NCI-H226 (cell line): ENCODE measurements at places on chromosomes 16 and 17.

- no peak for DNase-seq
Observed at GRCh38 chr16:915546-915945, 55.2 kb downstream of the LMF1 start.

DNA sequence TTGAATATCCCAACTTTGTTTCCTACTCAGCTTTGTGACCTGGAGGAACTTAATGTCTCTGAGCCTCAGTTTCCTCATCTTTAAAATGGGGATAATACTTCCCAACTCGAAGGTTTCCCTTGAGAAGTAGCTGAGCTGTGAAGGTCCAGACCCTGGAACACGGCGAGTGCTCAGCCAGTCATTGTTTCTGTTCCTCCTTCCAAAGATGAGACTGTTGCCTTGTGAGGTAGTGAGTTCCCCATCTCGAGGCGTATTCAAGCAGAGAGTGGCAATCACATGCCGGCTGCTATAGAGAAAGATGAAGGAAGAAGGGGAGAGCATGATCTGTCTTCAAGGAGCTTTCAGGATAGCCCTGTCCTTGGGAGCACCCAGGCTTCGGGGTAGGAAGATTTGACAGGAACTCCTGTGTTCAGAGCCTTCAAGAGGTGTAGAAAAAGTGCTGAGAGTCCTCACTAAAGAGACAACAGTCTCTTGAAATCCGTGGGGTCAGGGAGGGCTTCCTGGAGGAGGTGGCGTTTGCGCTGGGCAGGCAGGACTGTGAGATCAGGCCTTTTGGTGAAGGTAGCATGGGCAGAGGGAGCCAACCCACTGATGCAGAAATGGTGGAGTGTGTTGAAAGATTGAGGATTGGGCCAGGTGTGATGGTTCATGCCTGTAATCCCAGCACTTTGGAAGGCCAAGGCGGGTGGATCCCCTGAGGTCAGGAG is 27.2 kb downstream of the SPNS2 start:
- no peak for DNase-seq

GRCh38 chr16:69260019-69260418 is 51.1 kb upstream of the VPS4A start:
- DNase-seq = no peak

GRCh38 chr17:3558603-3559269 is 1.1 kb upstream of the TRPV3 start:
- DNase-seq = peak; percentile 53

- no peak for DNase-seq
Observed at GRCh38 chr17:19652595-19652994, 4.0 kb downstream of the ALDH3A2 start.

GRCh38 chr17:39125143-39125875 is 26.1 kb downstream of the PLXDC1 start:
- DNase-seq = no peak

DNA sequence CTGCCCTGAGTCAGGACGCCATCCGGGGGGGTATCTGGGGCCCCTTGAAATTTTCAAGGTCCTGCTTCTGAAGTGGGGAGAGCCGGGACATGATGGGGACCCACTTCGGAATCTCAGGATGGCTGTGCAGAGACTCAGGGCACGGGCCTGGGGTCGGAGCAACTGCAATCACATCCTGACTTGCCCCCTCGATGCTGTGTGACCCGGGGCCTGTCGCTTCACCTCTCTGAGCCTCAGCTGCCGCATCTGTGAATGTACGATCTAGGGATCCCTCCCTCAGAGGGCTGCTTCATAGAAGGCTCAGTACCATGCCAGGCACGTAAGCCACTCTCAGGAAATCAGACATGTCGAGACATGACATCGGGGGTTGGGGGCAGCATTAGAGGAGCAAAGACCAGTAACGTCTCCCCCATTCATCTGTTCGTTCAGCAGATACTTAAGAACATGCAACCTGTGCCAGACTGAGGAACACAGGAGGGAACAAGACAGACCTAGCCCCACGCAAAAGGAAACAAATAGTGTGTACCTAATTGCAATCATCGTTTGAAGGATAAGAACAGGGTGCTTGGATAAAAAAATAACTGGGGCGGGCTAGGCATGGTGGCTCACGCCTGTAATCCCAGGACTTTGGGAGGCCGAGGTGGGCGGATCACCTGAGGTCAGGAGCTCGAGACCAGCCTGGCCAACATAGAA is 229.6 kb downstream of the PARN start:
- DNase-seq = no peak

DNA sequence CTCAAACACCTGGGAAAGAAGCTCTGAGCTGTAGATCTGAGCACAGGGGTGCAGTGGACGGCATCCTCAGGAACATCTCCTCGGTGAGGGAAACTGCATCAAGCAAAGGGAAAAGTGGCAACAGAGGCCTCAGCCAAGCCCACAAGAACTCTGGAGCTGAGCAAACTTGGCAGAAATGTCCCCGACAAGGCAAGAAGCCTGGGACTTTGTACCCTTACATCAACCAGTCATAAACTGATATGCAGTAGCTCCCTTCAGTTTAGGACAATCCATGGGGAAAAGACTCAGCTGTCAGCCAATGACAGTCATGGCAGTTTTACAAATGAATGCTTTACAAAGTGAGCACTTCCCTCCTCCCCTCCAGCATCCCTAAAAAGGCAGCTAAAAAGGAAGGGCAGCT is 210.0 kb upstream of the DYNLRB2 start:
- DNase-seq = no peak

GRCh38 chr17:60303406-60304099 is 88.4 kb downstream of the USP32 start:
- no peak for DNase-seq

GRCh38 chr16:17026600-17027242 is 444.0 kb downstream of the XYLT1 start:
- DNase-seq = no peak

DNA sequence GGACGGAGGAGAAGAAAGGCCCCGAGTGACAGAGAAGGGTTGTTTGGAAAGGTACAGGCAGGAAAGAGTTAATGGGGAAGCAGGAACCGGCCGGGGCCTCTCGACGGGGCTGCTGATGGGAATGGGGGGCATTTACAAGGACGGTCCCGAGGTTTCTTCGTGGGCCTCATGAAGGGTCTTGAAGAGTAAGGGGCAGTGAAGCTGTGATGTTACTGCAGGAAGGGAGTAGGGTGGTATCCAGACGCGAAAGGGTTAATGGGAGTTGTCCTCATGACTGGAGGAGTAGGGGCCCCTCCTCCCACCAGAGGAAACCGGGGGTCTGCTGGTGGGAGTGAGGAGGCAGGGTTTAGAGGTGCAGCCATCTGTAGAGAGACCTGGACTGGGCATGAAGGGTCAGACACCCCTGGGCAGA is 481 bp downstream of the PDK2 start:
- no peak for DNase-seq

DNA sequence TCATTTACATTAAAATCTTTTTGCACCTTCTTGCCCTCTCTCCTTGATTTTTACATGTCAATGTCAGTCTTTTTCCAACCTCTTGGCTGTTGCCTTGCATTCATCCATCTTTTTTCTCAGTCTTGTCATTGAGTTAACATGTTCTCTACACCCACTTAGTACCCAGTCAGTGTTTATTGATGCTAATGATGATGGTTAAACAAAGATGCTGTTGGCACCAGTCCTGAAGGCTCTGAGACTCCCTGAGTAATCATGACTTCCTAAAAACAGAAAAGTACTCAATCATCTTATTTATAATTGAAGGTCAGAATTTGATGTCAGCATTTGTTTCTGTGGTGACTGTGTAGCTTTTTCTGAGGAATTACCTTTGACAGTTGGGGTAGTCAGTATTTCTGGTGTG is 104.5 kb downstream of the NLK start:
- no peak for DNase-seq

DNA sequence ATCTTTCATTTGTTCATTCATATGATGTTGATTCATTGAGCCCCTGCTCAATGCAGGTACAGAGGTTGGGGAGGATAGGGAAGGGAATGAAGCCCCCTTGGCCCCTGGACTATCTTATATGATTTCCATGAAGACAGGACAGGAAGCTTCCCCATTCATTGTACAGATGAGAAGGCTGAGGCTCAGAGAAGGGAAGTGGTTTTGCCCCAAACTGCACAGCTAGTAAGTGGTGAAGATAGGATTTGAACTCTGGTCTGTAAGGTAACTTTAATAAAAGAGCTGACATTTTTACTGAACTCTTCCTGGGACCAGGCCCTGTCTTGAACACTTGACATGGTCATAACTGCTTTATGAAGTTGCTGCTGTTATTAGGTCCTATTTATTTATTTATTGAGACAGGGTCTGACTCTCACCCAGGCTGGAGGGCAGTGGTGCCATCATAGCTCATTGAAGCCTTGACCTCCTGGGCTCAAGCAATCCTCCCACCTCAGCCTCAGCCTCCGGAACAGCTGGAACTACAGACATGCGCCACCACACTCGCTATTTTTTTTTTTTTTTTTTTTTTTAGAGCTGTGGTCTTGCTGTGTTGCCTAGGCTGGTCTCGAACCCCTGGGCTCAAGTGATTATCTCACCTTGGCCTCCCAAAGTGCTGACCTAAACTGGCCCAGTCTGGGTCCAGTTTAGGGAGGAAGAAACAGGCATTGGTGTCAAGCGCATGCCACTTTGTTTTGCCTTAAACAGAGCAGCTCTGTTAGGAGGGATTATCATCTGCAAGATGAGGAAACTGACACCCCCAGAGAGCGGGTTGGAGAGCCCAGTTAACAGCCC is 5.0 kb downstream of the CTF1 start:
- DNase-seq = no peak

DNA sequence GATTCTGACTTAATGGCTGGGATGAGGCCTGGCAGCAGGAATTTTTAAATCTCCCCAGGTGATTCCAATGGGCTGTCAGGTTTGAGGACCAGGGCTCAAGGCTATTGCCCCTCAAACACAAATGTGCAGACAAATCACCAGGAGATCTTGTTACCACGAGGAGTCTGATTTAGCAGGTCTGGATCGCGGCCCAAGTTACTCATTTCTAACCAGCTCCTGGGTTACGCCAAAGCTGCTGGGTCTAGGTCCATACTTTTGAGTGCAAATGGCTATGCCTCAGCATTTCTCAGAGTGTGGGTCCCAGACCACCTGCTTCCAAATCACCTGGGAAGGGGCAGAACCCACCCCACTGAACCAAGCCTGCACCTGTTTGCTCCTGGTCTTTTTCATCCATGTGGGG is 33.1 kb downstream of the CNGB1 start:
- no peak for DNase-seq
